Left colon (tissue), 2 donors: ENCODE measurements at places on chromosomes 16 and 17.

GRCh38 chr16:46650254-46650623, 29.1 kb upstream of the SHCBP1 start:
- DNase-seq = no peak

GRCh38 chr16:3920206-3920605, 39.7 kb upstream of the CREBBP start:
- no peak for DNase-seq

DNA sequence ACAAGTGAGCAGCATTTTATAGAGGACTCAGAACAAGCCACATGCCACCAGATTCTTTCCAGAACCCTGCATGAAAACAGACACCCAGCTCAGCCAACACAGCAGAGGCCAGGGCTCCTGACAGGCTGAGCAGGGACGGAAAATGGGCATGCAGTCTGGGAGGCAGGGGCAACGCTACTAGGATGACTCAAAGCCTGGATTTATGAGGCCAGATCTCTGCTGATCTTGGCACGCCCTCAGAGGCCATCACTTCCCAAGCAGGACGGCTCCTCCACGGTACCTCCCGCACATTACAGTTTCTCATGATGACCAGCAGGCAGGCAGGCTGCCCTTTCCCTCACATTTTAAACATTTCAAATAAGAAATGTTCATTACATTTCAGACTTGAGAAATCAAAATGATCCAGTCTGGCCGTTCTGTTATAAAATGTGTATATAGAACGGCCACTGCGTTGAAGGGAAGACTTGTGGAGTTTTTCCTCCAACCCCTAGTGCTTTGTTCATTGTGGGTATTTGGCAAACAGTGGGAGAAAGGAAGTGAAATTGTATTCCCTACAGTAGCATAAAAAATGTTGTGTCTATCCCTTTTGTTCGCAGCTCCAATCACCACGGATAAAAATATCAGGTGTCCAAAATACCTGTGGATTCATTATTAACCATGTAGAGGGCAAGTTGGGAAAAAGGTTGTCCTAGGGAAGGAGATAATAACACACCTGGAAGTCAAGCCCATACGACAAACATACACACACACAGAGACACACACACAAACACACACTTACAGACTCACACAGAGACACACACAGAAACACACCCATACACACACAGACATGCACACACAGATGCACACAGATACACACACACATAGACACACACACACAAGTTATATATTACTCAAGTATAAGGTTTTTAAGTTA, 64.8 kb upstream of the ADAMTS18 start:
- no peak for DNase-seq

DNA sequence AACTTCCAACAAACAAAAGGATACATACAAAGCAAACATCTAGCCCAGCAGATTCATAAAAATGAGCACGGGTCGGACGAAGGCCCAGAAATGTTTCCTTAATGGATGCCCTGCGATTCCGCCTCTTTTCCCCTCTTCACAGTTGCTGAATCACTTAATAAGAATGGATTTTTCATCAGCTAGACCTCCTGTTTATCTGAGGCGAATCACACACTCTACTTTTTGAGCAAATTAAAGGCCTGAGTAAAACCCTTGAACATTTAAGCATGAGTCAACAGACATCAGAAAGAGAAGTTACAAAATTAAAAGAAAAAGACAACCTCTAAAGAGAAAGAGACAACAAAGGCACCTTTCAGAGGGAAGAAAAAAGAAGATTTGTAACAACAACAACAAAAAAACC, 44.7 kb downstream of the HS3ST3A1 start:
- no peak for DNase-seq

GRCh38 chr16:28572696-28573510, 19.2 kb downstream of the SGF29 start:
- no peak for DNase-seq

DNA sequence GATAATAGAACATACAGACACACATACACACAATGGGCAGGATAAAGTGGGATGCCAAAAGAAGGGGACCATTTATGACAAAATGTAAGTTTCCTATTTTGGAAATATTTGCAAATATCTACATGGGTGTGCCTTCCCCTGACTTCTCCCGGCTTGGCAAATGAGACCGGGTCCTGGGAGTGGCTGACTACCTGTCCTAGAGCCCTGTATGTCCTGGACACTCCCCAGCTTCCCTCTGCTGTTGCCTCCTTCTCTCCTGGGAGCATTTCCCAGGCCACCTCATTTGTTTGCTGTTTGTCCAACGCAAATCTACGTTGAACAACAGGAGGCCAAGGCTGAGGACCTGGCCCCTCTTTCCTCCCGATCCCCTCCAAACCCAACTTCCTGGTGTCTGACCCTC, 16.9 kb downstream of the PECAM1 start:
- no peak for DNase-seq

- DNase-seq = no peak
Measured at GRCh38 chr16:47568351-47568750, 107.2 kb downstream of the PHKB start.
